ENCODE measurements at places on chromosomes 13 and 19.
A peak's percentile ranks its signal among the peaks of the same experiment; 100 is the strongest.

GRCh38 chr19:50214699-50215543 lies 11.5 kb downstream of the MYH14 start:
- no peak for DNase-seq

DNA sequence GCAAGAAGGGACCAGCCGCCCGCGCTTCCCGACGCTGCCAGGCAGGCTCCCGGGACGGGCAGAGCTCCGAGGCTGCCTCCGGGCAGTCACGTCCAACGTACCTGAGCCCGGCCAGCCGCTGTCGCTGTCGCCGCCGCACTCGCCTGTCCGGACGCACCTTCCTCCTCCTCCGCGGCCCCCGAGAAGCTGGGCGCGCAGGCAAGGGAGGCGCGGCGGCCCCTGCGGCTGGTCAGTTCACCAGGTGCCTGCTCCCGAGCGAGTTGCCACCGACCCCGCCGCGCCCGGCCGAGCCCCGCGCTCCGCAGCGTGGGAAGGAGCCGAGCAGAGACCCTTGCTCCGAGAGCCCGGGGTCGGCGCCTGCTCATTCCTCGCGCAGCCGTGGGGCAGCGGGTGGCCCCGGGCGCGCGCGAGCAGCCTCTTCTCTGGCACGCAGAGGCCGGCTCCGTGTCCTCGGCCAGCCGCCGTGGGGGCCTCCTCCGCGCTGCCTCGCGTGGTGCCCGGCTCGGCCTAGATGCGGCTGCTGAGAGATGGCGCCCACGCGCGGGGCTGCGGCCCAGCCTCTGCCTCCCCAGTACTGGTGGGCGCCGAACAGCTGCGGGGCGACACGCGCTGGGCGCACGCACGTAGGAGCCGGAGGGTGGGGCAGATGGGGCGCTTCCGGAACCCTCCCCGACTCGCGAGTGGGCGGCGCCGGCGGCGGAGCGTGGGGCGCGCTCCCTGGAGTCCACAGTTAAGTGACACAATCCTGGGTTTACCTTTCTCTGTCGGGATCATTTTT lies 419.4 kb downstream of the UQCRFS1 start:
- no peak for DNase-seq

GRCh38 chr19:51467864-51468544 lies 9.8 kb upstream of the SIGLEC8 start:
- DNase-seq, result peak; percentile 23

DNA sequence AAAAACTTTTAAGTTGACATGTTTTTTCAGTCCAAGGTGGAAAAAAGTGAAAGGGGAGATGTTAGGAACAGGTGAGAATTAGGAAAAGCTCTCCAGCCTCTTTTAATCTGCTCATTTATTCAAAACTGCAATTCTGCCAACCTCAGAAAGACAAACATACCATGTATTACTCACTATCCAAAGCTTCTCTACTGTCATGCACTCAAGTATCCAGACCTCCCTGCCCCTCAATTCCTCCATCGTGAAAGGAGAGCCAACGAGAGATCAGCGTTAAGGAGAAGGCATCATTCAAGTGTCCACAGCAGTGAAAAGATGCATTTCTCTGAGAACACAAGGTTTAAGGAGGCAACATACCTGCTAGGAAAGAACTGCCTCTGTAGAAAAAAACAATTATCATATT lies 24.5 kb downstream of the DIAPH3 start:
- DNase-seq, result no peak

- DNase-seq, result no peak
Observed at GRCh38 chr19:51194527-51195315, 30.2 kb upstream of the CD33 start.

GRCh38 chr13:25847635-25848626 lies 203.9 kb downstream of the SHISA2 start:
- no peak for DNase-seq

- DNase-seq, result no peak
Observed at GRCh38 chr13:44271031-44271455, 102.6 kb upstream of the SERP2 start.

DNA sequence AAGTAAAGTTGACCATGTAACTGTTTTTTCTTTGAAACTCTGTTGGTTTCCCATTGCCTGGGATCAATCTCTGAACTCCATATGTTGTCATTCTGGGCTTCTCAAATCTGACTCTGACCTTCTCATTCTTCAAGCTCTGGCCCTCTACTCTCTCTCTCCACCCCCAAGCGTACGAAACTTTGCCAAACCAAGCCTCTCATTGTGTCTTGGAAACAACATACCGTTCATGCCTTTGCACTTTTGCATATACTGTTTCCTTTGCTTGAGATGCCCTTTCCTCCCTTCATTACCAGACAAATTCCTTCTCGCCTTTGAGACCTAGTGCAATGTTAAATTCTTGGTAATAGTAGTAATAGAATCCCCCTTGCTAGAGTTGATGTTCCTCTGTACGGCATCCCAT lies 113.7 kb downstream of the OLFM4 start:
- no peak for DNase-seq

DNA sequence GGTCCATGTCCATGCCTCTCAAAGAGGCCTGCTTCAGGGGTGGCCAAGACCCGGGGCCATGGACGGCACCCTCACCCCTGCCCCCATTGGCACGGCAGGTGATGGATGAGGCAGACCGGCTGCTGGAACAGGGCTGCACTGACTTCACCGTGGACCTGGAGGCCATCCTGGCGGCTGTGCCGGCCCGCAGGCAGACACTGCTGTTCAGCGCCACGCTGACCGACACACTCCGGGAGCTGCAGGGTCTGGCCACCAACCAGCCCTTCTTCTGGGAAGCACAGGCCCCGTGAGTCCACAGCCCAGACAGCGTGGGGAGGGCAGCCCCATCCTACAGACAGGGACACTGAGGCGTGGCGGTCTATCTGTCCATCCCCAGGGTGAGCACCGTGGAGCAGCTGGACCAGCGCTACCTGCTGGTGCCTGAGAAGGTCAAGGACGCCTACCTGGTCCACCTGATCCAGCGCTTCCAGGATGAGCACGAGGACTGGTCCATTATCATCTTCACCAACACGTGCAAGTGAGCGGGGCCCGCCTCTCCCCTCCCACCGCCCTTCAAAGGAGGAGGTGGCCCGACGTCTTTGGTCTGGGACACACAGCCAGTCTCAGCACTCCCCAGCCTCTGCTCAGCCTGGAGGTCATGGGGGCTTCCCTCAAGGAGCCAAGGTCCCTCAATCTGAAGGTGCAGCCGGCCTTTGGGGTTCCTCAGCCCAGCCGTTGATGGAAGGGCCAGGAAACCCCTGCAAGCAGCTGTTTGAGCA lies 2.9 kb downstream of the DDX49 start:
- no peak for DNase-seq

DNA sequence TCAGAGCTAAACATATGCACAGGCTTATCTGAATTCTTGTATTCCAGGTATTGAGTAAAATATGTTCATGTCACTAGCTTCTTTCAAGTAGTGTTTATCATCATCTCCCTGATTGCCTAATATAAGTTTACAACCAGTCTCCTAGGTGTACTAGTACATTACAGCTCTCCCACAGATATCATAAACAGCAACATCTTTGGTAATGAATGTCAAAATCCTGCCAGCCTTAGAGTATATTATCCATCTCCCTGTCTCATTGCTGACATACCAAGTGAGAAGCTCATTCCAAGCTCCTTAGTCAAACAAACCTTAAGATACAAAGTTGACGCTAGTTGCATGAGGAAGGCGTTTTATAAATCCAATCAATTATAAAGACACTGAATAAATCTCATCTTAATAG lies 689.1 kb upstream of the GPC6 start:
- no peak for DNase-seq

DNA sequence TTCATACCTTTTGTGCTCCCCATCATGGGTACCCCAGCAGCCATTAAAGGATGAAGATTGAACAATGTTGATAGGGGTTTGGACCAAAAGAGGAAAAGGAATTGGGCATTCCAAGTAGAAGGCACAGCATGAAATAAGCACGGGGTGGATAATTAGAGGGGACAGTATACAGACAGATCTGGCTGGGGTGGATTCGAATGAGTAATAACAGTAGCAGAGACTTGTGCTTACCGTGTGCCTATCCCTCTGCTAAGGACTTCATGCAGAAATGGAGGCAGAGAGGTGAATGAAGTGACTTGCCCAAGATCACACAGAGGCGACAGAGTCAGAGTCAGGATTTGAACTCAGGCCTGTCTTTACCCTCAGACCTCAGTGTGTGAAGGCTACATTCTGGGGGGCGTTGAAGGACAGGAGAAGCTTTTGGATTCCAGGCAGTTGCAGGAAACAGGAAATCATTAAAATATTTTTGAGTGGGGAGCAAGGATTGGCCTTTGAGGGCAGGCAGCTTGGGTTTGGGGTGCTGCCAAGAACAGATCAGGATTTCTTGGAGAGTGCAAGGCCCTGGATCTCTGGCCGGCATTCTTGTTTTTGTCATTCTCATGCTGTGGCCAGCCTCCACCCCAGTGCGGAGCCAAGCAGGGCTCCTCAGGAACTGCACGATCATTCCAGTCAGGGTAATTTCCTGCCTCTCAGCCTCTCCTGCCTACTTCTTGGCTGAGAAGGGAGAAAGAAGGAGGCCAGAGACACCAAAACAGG lies 18.7 kb downstream of the PAF1 start:
- no peak for DNase-seq

GRCh38 chr13:100156788-100157187 lies 67.9 kb downstream of the PCCA start:
- DNase-seq, result no peak

DNA sequence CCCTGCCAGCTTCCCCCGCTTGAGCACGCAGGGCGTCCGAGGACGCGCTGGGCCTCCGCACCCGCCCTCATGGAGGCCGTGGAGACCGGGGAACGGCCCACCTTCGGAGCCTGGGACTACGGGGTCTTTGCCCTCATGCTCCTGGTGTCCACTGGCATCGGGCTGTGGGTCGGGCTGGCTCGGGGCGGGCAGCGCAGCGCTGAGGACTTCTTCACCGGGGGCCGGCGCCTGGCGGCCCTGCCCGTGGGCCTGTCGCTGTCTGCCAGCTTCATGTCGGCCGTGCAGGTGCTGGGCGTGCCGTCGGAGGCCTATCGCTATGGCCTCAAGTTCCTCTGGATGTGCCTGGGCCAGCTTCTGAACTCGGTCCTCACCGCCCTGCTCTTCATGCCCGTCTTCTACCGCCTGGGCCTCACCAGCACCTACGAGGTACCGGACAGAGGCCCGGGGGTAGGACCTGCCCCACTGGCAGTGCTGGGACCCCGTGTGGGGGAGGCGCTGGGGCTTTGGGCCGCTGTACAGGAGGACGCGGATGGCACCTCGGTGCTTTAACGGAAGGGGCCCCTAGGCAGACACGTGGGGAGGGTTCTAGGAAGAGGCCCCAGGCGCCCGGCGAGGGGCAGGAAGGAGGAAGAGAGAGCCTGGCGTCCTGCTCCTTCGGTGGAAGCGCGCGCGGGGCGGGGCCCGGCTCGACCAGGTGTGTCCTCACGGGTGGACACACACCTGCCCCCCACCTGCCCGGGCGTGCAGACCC lies 681 bp downstream of the SLC5A5 start:
- DNase-seq, result no peak

GRCh38 chr19:23774524-23774971 lies 15.9 kb upstream of the ZNF681 start:
- no peak for DNase-seq

GRCh38 chr13:39955560-39955959 lies 300.1 kb downstream of the COG6 start:
- no peak for DNase-seq

- DNase-seq, result no peak
Observed at GRCh38 chr19:10720607-10721125, 2.8 kb downstream of the DNM2 start.

DNA sequence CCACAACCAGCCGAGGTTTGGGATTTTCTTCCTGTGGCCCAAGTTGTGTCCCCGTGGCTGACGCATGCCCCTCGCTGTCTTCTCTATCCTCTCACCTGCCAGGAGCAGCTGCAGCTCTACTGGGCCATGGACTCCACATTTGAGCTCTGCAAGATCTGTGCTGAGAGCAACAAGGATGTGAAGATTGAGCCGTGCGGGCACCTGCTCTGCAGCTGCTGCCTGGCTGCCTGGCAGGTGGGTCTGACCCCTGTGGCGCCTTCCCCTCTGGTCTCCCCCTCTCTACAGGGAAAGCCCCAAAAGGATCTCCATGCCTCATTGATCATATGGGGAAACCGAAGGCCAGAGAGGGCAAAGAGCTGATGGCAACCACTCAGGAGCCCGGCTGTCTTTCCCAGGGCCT lies 14.6 kb downstream of the CBLC start:
- DNase-seq, result no peak

DNA sequence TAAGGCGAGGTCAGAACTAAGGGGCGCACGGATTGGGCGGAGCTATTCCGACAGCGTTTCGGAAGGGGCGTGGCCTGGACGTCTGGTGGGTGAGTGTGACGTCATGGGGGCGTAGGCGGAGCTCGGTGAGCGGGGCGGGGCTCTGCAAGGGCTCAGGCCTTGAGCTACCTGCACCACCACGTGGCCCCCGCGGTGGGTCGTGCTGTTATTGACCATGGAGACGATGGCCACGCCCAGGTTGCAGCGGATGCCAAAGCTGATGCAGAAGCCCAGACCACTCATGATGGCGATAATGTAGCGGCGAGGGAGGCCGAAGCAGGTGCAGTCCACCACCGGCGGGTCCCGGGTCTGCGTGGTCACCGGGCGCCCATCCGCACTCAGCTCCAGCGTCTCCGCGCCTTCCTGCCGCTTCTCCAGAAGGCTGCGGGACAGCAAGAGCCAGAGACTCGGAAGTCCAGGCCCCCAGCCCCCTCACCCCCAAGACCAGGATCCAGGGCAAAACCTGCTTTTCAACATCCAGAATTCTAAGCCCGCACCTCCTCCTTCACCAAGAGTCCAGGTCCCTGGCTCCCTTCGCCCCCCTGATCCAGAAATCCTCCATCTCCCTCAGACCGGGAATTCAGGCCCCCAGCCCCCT lies 4.8 kb downstream of the SLC17A7 start:
- peak; percentile 51 for DNase-seq

DNA sequence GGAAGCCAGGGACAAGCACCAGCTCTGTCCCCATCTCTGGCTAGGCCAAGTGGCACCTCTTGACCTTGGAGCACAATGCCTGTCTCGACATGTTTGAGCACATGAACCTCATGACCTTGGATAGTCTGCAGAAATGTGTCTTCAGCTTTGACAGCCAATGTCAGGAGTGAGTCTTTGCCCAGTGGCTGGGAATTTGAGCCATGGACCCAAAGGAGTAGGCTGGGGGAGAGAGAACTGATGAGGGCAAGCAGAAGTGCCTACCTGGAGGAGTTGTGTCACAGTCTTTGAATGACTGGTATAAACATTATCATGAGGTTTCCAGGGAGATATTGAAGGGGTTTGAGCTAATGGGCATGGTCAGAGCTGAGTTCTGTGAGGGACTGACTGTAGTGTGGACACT lies 6.7 kb upstream of the CYP4F12 start:
- no peak for DNase-seq

Data from T-helper 2 cell (primary cell).